ENCODE measurements at places on chromosomes 13 and 19. TPM values are rescaled to one million over a fixed set of nuclear protein-coding genes. Genes with fewer than 3 reads are reported as not detected.

Gene C1QTNF9
- not detected for total RNA-seq

Gene CYP4F8
- total RNA-seq, result not detected

Gene IER2
- total RNA-seq, result 80.3 TPM

Gene SNRPA
- 214 TPM for total RNA-seq

Gene PRRG2
- 1.0 TPM for total RNA-seq

Gene ZNF730
- total RNA-seq, result 26.2 TPM

Gene PLEKHG2
- total RNA-seq, result 120 TPM

Gene LILRA5
- total RNA-seq, result not detected

Gene ZNF486
- total RNA-seq, result 14.3 TPM
